ENCODE measurements at places on chromosomes 6 and 20.
A peak's percentile ranks its signal among the peaks of the same experiment; 100 is the strongest.

DNA sequence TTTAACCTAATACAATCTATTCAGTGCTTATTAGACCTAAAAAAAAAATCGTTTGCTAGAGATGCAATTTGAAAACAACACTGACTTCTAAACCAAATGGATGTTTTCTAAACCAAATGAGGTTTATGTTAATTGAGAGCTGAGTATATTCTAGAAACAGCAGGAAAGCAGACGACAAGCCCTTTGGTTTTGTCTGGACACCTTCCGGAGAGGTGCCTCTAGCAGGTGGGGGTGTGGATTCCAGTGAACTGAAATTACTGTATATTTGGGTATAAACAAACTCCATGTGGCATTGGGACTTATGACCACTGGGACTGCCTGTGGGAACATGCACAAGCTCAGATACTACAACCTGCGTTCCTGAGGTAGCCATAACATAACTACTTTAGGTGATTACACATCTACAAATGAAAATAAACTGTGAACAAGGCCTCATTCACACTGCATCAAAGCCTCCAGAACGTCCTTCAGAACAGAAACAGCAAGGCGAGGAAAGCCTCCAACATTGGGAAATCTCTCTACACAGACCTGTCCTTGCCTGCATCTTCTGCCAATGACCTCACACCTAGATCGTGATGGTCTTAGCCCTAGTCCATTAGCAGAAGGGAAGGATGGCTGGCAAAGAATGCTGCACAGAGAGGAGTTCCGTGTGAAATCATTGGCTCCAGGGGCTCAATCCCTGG is 206.8 kb upstream of the FOXQ1 start:
- no peak for DNase-seq

DNA sequence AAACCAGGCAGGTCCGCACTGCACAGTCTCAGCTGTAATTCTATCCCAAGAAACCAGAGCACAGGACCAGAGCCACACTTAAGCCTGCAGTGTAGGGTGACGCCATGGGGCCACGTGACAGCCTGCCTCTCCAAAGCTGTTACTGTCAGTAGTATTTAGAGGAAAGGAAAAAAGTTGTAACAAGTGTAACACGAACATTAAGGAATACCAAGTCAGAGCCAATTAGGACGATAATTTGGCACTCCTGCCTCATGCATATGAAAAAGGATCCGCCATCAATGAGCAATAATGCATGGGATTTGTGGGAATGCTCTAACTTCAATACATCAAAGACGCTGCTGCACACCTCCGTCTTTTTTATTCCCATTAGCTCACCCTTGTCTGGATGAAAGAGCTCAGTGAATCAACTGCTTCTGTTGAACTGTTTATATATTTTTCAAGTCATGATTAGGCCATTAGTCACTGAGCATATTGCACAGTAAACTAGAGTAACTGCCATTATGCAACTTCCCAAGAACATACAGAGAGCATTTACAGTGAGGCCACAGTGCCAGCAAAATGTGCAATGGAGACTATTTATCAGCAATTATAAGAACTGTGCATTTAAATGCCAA is 79.9 kb downstream of the ATXN1 start:
- peak; percentile 45 for DNase-seq

GRCh38 chr20:43906505-43907034 is 8.1 kb upstream of the TOX2 start:
- no peak for DNase-seq

GRCh38 chr20:37484331-37484730 is 36.7 kb upstream of the NNAT start:
- no peak for DNase-seq

- no peak for DNase-seq
Measured at GRCh38 chr6:73503027-73503772, 17.6 kb downstream of the EEF1A1 start.

DNA sequence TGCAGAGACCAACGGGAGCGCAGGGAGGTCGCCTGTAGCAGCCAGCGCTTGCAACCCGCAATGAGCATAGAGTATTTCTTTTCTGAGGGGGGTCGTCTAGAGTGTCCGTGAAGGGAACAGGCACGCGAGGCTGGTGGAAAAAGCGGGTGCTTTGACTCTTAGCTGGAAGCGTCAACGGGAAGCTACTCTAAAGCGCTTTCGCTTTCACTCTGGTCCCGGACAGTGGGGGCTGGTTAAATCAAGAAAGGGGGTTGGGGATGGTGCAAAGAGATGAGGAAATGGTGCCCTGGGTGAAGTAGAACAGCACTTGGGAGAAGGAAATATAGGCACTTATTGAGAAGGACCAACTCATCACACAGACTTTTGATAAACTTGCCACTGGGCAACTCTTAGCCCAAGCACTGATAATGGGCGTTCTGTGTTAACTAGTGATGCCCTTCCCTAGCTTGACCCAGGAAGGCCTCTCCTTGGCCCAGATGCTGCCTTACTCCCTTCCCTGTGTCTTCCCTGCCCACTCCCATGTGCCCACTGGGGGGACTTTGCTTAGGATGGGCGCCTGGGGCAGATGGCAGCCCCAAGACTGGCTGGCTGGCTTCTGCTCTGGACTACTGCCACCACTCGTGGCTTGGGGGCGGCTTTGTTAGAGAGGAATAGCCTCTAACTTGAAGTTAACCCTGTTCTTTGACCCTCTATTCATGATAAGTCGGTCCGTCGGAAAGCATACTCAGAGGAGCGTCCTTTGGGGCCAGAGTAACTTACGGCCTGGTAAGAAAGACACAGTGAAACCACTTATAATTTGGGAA is 585 bp downstream of the PSMB9 start:
- no peak for DNase-seq

DNA sequence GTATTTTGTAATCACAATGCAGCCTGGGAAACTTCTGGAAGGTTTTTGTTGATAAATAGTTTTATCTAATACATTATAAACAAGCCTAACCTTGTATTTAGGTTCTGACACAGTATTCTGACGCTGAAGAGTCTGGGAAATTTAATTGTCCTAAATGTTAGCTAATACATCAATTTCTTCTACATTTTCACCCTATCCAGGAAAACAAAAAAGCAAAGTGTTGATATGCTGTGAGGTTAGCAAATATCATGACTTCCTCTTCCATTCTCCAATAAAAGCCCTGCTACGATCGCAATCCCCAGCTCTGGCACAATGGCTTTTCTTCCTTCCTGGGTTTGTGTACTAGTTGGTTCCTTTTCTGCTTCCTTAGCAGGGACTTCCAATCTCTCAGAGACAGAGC is at the start of gene C6orf58:
Gene C6orf58 (plus strand): TSS at position 301 of the 400 bp plus-strand sequence. CDS start 12 bp downstream, at position 313.
- DNase-seq = no peak

DNA sequence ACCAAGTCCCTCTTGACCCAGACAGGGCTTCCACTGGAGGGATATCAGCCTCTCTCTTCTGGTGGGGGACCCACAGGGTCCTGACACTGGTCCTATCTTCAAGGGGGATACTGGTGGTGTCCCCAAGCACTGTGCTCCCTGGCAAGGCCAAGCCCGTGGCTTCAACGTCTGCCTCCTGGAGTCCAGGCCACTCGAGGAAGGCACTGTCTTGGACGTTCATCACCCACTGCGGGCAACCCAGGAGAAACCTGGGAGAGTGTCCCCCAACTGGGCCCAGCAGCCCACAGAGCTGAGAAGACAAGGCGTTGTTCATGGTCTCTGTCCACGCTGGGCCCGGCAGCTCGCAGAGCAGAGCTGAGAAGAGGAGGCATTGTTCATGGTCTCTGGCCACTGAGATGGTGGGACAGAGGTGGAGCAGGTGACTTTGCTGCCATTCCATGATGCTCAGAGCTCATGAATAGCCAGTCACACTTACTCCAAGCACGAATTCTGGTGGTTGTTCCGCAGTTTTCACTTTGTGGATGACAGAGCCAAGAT is 37.5 kb upstream of the FRMD1 start:
- DNase-seq = no peak

DNA sequence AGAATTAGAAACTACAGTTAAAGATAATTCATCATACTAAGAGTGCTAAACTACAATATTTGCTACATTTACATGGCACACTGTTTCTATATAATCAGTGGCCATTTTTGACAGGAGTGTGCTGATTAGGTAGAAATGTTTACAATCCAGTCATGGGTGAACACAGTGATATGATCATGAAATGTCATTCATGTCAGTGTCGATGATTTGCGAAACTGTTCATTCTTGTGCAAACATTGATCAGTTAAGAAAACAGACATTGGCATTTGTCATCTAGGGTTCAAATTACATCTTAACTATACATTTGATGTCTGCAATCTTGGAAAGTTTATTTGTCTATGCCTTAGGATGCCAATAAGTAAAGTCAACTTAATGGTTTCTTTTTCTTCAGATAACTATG is 474.9 kb downstream of the DOK5 start:
- no peak for DNase-seq

- no peak for DNase-seq
Measured at GRCh38 chr20:53284256-53284655, 309.4 kb downstream of the ZNF217 start.

DNA sequence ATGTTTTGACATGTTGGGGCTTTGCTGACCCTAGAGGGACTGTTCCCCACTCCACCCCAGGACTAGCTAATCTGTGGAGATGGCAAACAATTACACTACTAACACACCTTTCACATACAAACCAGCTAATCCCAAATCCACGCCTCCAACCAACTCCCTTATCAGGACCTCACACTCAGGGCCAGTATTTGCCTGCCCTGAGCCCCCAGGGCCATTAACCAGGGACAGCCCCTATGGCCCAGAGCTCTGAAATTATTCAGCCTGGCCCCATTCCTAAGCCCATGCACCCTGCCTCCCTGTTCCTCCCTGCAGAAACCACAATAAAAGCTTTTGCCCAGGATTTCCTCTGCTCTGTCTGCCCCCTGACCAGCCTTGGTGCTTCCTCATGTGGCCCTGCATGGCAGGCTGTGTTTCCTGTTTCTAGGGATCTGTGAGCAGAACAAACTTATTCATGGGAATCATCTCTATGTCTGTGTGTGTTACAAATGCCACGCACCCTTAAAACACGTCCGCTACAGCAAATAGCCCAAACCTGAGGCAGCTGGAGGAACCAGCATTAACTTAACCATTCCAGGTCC is 121.2 kb downstream of the PXDC1 start:
- DNase-seq = no peak

GRCh38 chr20:31475472-31476293 is 595 bp downstream of the REM1 start:
- DNase-seq = no peak

DNA sequence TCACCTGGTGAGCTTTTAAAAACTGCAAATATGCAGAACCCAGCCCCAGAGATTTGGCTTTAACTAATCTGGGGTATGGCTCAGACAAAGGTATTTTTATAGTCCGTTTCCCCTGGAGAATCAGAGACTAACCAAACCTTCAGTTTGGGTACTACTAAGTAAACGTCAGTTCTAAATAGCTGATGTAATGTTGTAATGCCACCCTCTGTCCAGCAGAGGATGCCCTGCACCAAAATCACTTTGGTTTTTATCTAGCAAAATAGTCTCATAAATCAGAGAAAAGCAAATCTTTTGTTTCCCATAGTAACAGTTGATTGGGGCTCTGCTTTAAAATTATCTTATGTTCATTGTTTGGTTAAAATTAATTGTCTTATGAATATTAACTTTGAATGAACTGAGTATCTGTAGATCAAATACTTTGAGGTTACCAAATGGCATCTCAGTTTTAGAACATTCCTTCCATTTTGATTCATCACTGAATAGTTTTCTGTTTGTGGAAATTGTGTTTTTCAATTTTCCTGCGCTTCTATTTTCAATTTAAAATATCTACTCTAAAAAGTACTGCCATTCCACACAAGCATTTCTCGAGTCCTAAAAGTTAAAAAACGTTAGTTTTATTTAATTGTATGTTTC is 278.3 kb upstream of the PLCB4 start:
- DNase-seq = peak; percentile 24

DNA sequence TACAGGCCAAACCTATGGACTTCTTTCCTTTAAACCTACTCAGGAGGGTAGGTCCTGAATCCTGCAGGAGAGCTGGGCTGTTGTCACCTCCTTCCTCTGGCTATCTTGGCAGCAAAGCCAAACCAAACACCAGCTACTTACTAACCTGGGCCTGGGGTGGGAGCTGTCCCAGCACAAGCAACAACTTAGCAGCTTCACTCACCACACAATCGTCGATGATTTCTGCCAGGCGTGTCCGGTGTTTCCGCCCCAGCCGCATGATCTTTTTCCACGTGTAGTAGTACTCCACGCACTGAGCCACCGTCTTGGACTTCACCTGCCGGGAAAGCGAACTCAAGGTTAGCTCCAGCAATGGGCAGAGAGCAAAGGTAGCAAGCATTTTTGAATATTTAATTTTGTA is 25.4 kb upstream of the MRPS10 start:
- DNase-seq = no peak

GRCh38 chr6:131628726-131629125 is 684 bp upstream of the MED23 start:
- DNase-seq = no peak

- DNase-seq = no peak
Measured at GRCh38 chr6:156957931-156958547, 180.9 kb downstream of the ARID1B start.

DNA sequence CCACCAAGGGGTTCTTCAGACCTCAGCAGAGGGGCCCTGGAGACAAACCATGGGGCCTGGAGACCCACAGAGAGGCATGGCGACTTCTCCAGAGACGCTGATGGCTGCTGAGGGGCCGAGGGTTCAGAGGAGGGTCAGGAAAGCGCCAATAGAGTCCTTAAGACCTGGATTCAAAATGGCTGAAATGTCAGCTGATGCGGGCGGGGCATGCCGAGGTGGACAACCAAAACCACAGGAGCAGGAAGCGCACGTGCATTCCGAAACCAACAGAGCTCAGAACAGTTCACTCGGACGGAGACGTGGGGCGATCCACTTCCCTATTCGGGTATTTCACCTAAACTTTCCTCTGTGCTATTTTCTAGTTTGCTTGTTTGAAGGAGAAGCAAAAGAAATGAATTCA is 99.9 kb upstream of the RIN2 start:
- no peak for DNase-seq

- DNase-seq = no peak
Measured at GRCh38 chr20:36496707-36497669, 44.3 kb upstream of the MYL9 start.

GRCh38 chr20:32495217-32495565 is 89.9 kb downstream of the NOL4L start:
- no peak for DNase-seq

GRCh38 chr6:149566410-149567193 is 427 bp downstream of the GINM1 start:
- DNase-seq = no peak

GRCh38 chr20:23684261-23684660 is 4.6 kb downstream of the CST4 start:
- DNase-seq = no peak

- DNase-seq = no peak
Measured at GRCh38 chr6:87918461-87918941, 129.1 kb upstream of the SPACA1 start.

- no peak for DNase-seq
Measured at GRCh38 chr20:621125-621756, 11.1 kb upstream of the TCF15 start.
